ENCODE measurements at places on chromosomes 5 and 9. TPM values are rescaled to one million over a fixed set of nuclear protein-coding genes. Genes with fewer than 3 reads are reported as not detected.

DNA sequence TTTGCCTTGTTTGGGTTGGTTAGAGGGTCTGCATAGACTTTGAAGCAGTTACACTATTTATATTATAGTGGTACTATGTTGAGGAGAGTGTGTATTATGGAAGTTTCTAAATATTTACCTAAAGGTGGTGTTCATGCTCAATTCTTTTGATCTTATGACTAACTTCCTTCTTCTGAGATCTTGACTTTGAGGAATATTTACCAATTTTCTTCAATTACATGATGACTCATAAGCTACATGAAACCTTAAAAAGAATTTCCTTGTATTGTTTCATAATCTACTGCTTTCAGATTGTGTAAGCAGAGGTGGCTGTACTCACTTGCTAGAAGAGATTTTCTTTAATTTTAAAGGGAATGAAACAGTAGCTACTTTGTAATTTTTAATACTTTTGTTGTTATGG is 276.1 kb downstream of the TAF11L14 start:
- H3K27ac ChIP-seq = no peak overlapping the region
- H3K4me3 ChIP-seq = no peak overlapping the region
- no peaks in the 10 kb centered on the region for H3K27me3 ChIP-seq
- no peaks in the 10 kb centered on the region for H3K4me1 ChIP-seq
- H3K36me3 ChIP-seq = no peaks in the 10 kb centered on the region

GRCh38 chr9:15606643-15607472 is 54.0 kb downstream of the CCDC171 start:
- no peaks in the 10 kb centered on the region for H3K4me1 ChIP-seq
- no peaks in the 10 kb centered on the region for H3K36me3 ChIP-seq
- no peaks in the 10 kb centered on the region for H3K27me3 ChIP-seq
- no peak overlapping the region for H3K4me3 ChIP-seq
- peak; percentile 75 for DNase-seq

DNA sequence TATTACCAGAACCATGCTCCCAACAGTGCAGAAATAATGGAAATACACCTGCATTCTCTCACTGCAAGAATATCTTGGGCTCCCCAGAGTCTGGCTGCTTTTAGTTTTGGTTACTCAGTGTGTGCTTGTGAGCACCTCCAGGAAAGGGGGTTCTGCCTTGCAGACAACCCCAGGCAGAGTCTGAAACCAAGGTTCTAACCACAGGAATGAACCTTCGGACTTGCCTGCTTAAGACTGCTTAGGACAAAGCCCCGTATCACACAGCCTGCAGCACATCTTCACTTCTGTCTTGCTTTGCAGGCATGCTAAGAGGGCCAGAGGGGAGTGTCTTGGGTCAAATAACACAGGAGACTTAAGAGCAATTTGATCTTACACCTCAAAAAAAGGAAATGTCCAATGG is 94.8 kb upstream of the SPATA31C2 start:
- H3K4me3 ChIP-seq = no peak overlapping the region
- DNase-seq = no peak
- no peaks in the 10 kb centered on the region for H3K36me3 ChIP-seq
- H3K27me3 ChIP-seq = no peaks in the 10 kb centered on the region
- H3K4me1 ChIP-seq = no peaks in the 10 kb centered on the region

DNA sequence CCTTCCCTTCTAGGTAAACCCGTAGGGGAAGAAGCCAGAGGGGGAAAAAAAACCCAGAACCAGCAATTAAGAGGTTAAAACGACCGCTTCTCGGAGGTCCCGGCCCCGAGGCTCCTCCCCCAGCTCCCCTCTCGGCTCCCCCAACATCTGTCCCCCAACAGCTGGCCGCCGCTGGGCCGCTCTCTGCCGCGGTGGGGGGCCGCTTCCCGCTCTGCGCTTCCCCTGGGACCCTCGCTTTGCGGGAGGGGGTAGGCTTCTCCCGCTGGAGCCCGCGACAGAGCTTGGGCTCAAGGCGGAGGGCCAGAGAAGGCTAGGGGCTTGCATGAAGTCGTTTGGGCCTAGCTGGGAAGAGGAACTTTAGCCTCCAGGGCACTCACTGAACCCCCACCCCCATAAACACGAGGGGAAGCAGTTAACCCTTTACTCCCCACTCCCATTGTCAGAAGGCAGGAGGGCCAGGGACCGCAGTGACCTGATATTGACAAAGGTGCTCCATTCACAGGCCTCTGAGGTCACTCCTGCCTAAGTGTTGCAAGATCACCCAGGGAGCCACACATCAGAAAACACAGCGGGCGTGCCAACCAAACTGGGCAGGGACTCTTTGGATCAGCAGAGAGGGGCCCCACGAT is 7.5 kb downstream of the LHX6 start:
- no peak overlapping the region for H3K27ac ChIP-seq
- peaks cover 80% of the 10 kb centered on the region for H3K27me3 ChIP-seq
- H3K36me3 ChIP-seq = no peaks in the 10 kb centered on the region
- H3K4me1 ChIP-seq = peaks cover 3% of the 10 kb centered on the region

- H3K4me1 ChIP-seq = no peaks in the 10 kb centered on the region
- no peaks in the 10 kb centered on the region for H3K36me3 ChIP-seq
- no peaks in the 10 kb centered on the region for H3K27me3 ChIP-seq
- no peak overlapping the region for H3K27ac ChIP-seq
These were observed 13.4 kb downstream of the CFAP95 start for GRCh38 chr9:69834056-69834455.

GRCh38 chr5:43036856-43037635 is 3.1 kb downstream of the ANXA2R start:
- no peak overlapping the region for H3K4me3 ChIP-seq
- peak; percentile 73 for DNase-seq
- H3K27ac ChIP-seq = no peak overlapping the region
- peaks cover 82% of the 10 kb centered on the region for H3K27me3 ChIP-seq
- peaks cover 2% of the 10 kb centered on the region for H3K4me1 ChIP-seq
- no peaks in the 10 kb centered on the region for H3K36me3 ChIP-seq

GRCh38 chr5:143128412-143129071 is 274.9 kb downstream of the NR3C1 start:
- H3K27me3 ChIP-seq = no peaks in the 10 kb centered on the region
- H3K4me1 ChIP-seq = peaks cover 8% of the 10 kb centered on the region
- H3K4me3 ChIP-seq = no peak overlapping the region
- no peak overlapping the region for H3K27ac ChIP-seq
- H3K36me3 ChIP-seq = no peaks in the 10 kb centered on the region

DNA sequence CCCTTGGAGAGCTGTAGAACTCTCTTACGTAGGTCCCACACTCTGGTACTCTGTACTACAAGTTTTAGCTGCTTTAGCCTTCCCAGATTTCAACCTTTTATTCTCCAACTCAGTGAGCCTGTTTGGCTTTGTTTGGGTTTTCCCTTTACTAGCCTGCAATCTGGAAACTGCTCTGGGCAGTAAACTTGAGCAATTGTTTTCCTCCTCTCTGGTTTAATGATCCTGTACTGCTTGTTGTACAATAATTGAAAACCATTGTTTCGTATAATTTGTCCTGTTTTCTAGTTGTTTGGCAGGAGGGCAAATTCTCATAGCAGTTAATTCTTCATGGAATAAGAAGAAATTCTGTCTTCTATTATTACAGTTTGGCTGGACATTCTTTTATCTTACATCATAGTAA is 62.8 kb upstream of the TLX3 start:
- H3K36me3 ChIP-seq = no peaks in the 10 kb centered on the region
- peak; percentile 22 for DNase-seq
- H3K27ac ChIP-seq = no peak overlapping the region
- no peaks in the 10 kb centered on the region for H3K4me1 ChIP-seq
- no peaks in the 10 kb centered on the region for H3K27me3 ChIP-seq

GRCh38 chr9:107491081-107492053 is 1.8 kb upstream of the KLF4 start:
- no peak overlapping the region for H3K27ac ChIP-seq
- H3K36me3 ChIP-seq = no peaks in the 10 kb centered on the region
- H3K4me3 ChIP-seq = peak overlapping the region; percentile 63
- no peaks in the 10 kb centered on the region for H3K4me1 ChIP-seq

DNA sequence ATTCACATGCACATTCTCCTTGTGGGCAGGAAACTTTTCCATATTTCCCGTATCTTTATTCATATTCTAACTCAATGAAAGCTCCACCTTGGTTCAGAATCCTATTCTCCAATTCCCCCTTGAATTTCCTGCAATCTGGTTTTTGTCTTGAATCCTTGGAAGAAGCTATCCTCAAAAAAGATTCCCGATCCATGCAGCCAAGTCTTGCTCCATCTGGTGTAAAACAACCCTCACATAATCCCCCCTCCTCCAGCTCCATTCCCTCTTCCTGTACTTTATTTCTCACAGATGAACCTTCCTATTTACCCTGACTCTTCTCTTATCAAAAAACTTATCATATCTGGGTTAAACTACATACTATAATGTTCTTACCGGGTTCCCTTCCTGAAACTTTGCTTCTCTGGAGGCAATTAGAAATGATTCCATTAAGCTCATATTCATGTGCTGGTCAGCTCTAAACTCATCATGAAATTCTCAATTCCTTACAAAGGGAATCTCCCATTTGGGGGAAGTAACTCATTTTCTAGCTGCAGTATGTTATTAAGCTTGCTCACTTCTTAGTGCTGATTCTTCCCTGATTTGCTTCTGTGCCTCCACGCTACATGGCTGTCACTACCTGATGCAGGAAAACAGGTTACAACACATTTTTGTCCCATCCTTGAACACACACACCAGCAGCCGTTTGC is 81.7 kb downstream of the GNAQ start:
- H3K4me1 ChIP-seq = peaks cover 35% of the 10 kb centered on the region
- no peak overlapping the region for H3K4me3 ChIP-seq
- no peaks in the 10 kb centered on the region for H3K27me3 ChIP-seq
- no peak overlapping the region for H3K27ac ChIP-seq
- DNase-seq = no peak

DNA sequence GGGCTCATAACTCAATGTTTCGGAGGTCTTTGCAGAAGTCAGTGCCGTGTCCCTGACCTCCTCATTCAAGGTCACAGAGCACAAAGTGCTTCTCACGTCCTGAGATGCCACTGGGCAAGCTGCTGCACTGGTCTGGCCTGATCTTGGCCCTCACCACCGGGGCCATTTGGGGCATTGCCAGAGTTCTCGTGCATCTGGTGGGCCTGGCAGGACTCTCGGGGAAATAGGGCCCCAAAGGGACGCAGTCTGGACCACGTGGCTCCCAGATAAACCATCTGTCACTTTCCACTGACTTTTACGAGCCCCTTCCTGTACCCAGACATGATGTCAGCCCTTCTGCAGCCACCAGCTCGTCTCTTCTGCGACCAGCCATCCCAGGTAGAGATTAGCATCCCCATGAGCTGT is 54.8 kb downstream of the HRH2 start:
- no peak overlapping the region for H3K27ac ChIP-seq
- DNase-seq = no peak
- no peaks in the 10 kb centered on the region for H3K4me1 ChIP-seq
- H3K4me3 ChIP-seq = no peak overlapping the region
- H3K36me3 ChIP-seq = no peaks in the 10 kb centered on the region

DNA sequence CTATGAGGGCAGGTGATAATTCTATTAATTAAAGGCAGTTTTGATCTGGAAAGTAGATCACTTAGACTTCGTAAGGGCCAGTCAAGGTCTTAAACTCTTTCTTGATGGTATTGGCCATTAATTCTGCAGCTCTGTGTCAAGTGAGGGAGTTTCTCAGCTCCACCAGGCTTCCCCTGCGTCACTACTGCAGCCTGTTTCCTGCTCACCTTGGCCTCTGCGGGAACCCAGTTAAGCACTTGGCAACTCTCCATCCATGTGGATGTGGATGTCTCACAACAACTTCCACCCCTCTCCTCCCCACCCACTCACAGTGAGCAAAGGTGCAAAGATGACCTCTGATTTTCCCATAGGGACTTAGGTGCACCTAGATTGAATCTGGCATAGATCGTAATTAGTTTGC is 191.6 kb downstream of the PLK2 start:
- peak; percentile 56 for DNase-seq
- H3K27ac ChIP-seq = no peak overlapping the region
- H3K4me3 ChIP-seq = no peak overlapping the region
- H3K36me3 ChIP-seq = no peaks in the 10 kb centered on the region
- no peaks in the 10 kb centered on the region for H3K27me3 ChIP-seq
- no peaks in the 10 kb centered on the region for H3K4me1 ChIP-seq

DNA sequence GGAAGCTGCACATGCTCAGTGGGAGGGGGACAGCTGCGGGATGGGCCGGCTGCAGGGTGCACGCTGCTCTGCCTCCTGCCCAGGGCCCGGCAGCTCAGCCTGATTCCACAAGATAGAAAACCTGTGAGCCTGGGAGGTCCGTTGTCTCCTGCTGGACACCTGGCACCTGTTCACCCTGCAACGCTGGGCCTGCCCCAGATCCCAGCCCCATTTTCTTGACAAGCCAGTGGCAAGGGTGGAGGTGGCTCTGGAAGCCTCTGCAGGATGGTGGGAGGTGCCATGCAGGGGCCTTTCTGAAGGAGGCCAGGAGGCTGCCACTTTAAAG is 68.1 kb upstream of the RNF130 start:
- H3K27me3 ChIP-seq = no peaks in the 10 kb centered on the region
- no peaks in the 10 kb centered on the region for H3K36me3 ChIP-seq
- H3K4me3 ChIP-seq = no peak overlapping the region
- DNase-seq = no peak
- H3K4me1 ChIP-seq = no peaks in the 10 kb centered on the region

DNA sequence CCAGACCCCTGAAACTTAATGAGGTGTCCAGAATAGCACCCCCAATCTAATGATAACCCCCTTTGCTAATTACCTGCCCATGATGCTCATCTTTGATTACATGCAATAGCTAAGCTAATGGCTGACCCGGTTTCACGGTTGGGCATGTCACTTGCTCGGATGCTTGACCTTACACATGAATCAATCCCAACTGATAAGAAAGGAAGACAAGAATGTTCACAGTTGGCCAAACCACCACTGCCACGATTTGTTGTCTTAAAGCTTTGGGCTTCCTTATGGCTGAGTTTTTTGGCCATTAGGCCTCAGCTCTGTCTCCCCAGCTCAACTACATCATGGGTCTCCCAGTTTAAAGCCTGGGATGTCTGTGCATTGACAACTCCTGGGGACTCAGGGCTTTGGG is 53.1 kb upstream of the TGFBR1 start:
- H3K4me1 ChIP-seq = no peaks in the 10 kb centered on the region
- no peak overlapping the region for H3K4me3 ChIP-seq
- H3K36me3 ChIP-seq = no peaks in the 10 kb centered on the region

- no peak overlapping the region for H3K4me3 ChIP-seq
- DNase-seq = no peak
- H3K36me3 ChIP-seq = no peaks in the 10 kb centered on the region
These were observed 277.9 kb upstream of the MSX2 start for GRCh38 chr5:174446446-174446845.

- peak; percentile 48 for DNase-seq
- H3K27ac ChIP-seq = no peak overlapping the region
- H3K36me3 ChIP-seq = no peaks in the 10 kb centered on the region
- H3K27me3 ChIP-seq = no peaks in the 10 kb centered on the region
- H3K4me1 ChIP-seq = peaks cover 3% of the 10 kb centered on the region
These were observed 2.3 kb downstream of the SPATA24 start for GRCh38 chr5:139401546-139401945.

- H3K27me3 ChIP-seq = no peaks in the 10 kb centered on the region
- no peak overlapping the region for H3K27ac ChIP-seq
- DNase-seq = no peak
- no peaks in the 10 kb centered on the region for H3K4me1 ChIP-seq
These were observed 63.1 kb upstream of the RANBP6 start for GRCh38 chr9:6078382-6079105.

PKD2L2 gene
- not detected for total RNA-seq

KIAA0825 gene
- 5.4 TPM for total RNA-seq

KCNIP1 gene
- 1.8 TPM for total RNA-seq

CDX1 gene
- not detected for total RNA-seq

STING1 gene
- 109 TPM for total RNA-seq

Data from kidney (tissue), 22 donors.